Activated CD8-positive, alpha-beta memory T cell treated with anti-CD3 and anti-CD28 coated beads for 48 hours (primary cell): ENCODE measurements at places on chromosomes 11 and 22.
A peak's percentile ranks its signal among the peaks of the same experiment; 100 is the strongest.

DNA sequence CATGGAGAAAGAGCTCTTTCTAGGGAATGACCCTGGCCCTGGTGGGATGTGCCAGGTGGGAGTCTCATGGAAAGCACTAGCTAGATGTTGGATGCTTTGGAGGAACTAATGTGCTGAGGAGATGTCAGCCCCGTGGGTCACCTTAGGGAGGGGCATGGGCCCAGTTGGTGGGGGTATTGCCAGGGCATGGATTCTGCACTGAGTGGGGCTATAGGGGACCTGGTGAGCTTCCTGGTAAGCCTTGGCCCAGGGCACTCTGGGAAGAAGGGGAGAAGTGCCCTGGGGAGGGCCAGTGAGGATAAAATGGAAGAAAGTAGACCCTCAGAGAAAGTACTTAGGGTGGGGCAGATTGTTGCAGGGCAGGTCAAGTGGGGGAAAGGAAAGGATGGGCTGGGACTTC lies 65.2 kb upstream of the SORL1-AS1 start:
- DNase-seq = no peak

DNA sequence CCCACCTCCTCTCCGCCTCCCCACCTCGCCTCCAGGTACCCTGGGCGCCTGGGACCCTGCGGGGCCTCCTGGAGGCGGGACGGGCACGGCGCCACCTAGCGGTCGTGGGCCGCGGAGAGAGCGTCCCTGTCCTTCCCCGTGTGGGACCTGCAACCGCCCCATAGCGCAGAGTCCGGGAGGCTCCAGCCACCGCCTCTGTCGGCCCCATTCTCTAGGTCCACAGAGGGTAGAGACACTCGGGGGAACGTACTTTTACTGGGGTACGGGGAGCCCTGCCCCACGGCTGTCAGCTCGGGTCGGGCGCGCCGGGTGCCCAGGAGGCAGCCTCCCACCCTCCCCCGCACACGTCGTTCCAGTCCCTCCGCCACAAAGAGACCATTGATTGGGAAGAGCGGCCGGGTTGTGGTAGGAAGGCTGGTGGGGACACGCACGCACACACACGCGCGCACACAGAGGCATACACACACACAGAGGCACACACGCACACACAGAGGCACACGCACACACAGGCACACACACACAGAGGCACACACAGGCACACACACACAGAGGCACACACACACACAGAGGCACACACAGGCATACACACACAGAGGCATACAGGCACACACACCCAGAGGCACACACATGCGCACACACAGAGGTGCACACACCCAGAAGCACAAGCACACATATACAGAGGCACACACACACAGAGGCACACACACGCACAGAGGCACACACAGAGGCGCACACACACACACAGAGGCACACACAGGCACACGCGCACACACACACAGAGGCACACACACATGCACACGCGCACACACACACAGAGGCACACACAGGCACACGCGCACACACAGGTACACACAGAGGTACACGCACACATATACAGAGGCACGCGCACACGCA lies 12.6 kb upstream of the NECTIN1 start:
- DNase-seq = peak; percentile 56

GRCh38 chr22:27911330-27911729 lies 7.7 kb downstream of the PITPNB start:
- no peak for DNase-seq

- no peak for DNase-seq
Observed at GRCh38 chr22:22605074-22605404, 39.4 kb upstream of the GGTLC2 start.

- no peak for DNase-seq
Observed at GRCh38 chr11:121570453-121570852, 117.7 kb upstream of the SORL1-AS1 start.

GRCh38 chr22:20034143-20034542 lies 13.2 kb downstream of the TANGO2 start:
- no peak for DNase-seq

DNA sequence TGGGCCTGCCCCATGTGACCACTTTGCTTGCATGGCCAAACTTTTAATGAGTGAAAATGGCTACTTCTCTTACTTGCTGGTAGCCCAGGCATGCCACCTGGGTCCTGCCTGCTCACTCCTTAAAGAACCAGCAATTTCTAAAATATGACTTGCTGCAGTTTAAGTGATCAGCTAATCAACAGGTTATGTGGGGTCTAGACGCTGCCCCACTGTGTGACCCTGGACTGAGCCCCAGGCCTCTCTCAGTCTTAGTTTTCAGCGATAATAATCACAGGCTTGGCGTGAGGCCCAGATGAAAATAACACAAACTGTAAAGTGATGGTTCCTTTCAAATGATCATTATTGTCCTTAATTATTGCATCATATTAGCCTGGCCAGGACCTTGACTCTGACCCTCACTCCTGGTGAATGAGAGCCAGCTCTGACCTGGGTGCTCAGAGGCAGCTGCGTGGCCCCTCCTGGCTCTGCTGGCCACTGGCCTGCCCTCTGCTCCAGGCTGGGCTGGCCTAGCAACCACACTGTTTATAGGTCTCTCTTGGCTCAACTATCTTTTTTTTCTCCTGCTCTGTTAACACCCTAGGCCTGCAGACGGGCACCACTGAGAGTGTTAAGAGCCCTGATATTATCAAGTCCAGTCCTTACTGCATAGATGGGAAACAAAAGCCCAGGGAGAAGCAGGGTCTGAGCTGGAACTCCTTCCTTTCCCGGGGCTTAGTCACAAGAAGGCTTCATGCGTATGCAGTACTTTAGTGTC lies 89.7 kb downstream of the RRM1 start:
- DNase-seq = no peak

- no peak for DNase-seq
Observed at GRCh38 chr11:116357784-116358544, 414.8 kb downstream of the BUD13 start.

DNA sequence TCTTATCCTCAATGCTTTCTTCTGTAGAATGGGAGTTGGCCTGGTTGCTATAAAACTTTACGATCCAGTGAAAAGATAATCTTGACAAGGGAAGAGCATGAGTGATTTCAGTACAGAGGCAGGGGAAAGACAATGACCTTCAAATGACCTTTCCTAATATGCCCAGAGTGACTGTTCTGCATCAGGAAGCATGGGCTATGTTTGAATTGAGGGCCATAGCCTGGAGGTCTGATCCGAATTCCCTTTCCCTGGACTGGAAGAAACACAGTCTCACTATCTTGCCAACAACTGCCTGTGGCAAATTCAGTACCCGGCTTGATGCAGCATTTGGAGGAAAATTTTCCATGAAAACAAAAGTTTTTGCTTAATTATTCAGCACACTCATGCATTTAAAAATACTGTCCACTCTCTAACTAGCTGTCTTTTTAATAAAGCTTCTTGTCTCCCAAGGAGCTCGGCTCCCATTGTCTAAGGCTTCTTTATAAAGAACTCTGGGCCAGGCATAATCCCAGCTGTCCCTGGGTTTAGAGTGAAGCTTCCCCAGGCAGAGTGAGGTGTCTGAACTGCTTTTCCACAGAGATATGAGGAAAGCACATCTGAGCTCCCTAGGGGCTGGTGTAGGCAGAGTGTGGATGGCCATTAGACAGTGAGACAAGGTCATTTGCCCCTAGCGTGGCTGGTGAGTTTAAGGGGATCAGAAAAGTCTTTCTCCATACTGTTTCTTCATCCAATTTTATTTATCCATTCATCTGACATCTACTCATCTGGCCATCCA lies 132.7 kb upstream of the CADM1 start:
- no peak for DNase-seq

- DNase-seq = no peak
Observed at GRCh38 chr11:75338516-75339208, 12.8 kb downstream of the ARRB1 start.

DNA sequence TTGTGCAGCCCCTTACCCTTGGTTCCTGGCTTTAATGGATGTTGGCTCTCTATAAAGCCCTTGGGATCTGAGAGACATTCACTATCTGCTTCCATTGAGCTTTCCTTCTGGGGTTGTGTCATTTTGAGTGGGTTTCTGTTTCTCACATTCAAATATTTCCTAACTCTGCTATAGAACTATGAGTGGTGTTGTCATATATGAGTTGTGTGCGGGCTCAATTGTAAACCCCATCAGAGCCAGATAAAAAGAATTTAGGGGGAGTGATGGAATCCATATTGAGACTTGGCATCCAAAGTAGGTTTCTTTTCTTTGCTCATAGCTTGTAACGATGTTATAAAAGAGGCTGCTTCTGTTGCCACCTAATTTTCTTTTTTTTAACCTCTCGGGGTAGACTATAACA lies 41.8 kb upstream of the SPON1 start:
- DNase-seq = no peak

DNA sequence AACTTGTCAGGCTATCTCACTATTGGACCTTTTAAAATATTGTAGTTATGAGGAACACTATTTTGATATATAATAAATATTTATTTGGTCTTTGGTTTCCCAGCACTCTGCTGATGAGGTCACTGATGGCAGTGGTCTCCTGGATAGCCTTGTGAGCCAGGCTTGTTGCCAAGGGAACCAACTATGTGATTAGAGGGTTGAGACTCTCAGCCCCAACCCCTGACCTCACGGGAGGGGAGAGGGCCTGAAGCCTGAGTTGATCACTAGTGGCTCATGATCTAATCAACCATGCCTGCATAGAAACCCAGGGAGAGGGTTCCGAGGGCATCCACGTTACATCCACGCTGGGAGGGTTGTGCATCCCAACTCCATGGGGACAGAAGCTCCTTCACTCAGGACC lies 10.8 kb downstream of the PANX1 start:
- DNase-seq = no peak

DNA sequence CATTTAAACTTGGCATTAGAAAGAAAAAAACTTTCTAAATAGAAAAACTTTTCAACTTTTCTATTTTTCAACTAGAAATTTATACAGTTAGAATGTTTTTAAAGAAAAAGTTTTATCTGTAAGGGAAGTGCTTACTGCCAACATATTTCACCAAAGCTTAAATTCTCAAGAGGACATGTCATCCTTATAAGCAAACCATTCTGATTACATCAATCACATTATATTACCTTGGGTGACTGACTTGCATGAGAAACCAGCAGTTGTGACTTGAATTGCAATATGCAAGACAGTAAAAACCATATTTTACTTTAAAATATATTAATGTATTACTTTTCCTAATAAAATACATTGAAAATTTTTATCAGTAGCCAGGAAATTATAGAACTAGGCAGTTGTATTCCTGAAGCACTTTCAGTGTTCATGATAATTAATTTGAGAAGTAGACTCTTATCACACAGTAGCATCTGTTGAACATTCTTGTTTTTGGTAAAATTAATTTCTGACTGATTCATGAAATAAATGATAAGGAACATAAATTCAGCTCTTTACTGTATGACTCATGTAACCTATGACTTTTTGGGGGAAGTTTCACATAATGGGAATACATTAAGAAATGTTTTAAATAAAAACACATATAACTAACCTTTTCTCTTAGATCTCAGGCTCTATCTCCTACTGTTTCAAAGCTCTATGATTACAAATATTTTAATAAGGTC lies 345.0 kb upstream of the CCDC179 start:
- DNase-seq = no peak

DNA sequence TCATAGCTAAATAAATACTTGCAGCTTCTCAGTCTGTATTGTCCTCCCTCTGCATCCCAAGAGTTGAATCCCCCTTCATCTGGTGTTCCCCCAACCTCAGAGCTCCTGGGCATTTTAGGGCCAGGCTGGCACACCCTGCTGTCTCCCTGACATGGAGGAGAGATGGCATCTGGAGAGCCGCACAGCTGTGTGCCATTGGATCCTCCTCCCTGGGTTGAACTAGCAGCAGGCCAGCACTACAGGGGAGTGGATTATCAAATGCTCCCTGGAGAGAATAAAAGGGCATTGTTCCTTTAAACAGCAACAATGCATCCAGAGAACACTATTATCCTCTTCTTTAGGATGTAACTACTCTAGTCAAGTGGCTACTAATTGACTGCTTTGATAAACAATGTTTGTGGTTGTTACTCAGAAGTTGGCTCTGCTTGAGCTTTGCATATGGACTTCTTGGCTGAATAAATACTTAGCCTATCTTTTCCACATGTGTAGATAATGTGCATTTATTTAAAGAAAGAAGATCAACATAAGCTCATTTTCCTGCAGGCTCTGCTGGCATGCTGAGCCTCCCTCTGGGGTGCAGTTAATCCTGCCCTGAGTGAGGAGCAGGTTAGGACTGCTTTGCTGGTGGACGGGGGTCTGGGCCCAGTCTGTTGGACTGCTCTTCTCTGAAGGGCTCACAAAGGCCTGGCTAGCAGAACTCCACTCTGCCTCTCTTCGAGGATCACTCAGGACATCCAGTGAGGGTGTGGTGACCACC lies 897.2 kb downstream of the TBC1D22A start:
- no peak for DNase-seq

GRCh38 chr11:22860241-22860640 lies at the start of gene CCDC179:
TSS of gene CCDC179 (minus strand) at chr11:22860474. CDS start at chr11:22860421, 53 bp downstream.
- no peak for DNase-seq

- no peak for DNase-seq
Observed at GRCh38 chr11:119529936-119530335, 107.0 kb upstream of the THY1 start.

GRCh38 chr11:65278356-65278755 lies 16.6 kb downstream of the POLA2 start:
- no peak for DNase-seq

DNA sequence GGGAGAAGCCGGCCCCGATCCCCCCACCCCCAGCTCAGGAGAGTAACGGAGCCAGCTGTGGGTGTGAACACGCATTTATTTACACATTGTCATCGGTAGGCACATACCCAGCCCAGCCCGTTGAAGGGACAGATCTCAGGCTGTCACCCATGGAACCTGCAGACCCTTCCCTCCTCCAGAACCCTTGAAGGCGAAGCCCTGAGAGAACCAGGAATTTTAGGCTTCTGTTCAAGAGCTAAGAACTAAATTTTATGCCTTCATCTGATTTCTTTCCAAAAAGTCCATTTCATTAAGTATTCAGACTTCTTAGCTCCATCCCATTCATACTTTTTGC lies 379 bp upstream of the BRMS1 start:
- DNase-seq = no peak
